ENCODE measurements at places on chromosomes 5 and 9.
A peak's percentile ranks its signal among the peaks of the same experiment; 100 is the strongest.

DNA sequence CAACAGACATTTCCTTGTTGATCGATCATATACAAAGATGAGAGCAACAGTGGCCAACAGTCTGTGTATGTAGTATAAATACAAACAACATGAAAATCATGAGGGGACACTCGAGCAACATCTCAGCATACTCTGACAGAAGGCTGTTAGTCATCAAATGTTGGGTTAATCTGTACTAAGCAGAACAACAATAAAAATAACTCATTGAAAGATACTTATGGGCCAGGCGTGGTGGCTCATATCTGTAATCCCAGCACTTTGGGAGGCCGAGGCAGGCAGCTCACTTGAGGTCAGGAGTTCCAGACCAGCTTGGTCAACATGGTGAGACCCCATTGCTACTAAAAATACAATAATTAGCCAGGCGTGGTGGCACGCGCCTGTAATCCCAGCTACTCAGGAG, 67.3 kb downstream of the SCAI start:
- DNase-seq = no peak

DNA sequence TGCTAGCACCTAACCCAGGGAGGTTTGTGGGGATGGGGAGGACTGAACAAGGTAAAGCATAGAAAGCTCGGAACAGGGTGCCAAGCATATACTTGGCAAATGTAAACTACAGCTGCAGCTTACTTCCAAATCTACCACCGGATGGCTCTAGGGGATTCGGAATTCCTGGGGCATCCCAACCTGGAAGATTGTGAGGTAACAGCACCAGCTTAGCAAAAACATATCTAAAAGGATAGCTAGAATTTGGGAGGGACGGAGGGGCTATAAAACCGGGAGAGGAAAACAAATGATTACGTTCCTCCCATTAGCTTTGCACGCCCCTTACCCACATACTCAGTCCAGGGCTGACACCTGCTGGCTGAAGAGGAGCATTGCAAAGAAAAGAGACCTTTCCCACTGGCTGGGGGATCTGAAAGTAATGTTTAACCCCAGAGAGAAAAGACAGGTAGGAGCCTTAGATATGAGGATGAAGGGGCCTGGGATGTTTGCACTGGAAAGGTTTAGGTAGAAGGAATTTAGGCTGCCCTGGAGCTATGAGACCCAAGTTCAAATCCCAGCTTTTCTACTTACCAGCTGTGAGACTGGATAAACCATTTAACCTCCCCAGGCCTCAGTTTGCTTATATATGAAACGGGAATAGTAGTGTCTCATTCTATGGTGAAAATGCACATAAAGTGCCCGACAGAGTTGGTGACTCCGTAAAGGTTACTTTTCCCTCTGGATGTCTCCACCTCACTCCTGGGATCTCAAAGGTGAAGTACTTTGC, 73.6 kb downstream of the FAM114A2 start:
- DNase-seq = peak; percentile 65

DNA sequence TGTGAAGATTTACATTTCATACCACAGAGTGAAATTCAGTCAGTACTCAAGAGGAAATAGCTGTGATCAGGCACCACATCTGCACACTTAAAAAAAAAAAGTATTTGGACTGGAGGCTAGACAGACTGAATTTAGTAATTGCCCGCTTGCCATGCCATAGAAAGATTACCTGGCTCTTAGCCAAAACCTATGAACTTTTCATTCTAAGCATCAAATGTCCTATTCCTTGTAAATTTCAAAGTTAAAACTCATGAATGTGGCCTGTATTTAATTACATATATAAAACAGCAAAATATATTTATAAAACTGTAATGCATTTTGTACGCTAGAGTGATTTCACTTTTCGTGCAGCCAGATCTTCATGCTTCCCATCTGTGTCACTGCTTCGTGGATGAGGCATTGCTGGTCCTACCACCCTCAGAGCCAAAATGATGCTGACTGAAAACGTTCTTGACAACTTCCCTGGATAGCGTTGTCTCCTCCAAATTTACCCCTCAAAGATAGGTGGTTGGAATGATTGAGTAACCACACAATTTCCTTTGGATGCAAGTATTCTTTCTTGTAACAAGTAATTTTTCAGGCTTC, 447.9 kb upstream of the SGCD start:
- DNase-seq = no peak

DNA sequence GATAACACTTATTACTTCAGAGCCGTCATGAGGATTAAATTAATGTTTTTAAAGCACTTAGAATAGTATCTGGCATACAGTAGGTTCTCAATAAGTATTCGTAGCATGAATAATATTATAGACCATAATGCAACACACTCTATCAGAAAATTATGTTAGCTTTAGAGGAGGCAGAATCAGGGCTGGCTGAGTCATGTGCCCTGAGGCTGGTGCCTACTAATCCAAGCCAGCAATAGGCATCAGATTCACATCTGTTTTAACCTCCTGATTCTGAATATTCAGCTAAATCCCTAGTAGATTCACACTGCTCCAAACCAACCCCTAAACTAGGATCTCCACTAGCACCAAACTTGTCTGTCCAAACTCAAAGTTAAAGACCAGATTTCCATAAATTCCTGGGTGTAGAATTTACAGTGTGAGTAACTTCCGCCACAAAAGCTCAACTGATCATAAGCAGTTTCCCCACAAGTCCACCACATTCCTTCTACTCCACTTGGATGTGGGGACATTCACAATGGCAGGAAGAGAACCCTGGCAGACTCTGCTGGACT, 170.0 kb upstream of the DAPK1 start:
- DNase-seq = no peak

DNA sequence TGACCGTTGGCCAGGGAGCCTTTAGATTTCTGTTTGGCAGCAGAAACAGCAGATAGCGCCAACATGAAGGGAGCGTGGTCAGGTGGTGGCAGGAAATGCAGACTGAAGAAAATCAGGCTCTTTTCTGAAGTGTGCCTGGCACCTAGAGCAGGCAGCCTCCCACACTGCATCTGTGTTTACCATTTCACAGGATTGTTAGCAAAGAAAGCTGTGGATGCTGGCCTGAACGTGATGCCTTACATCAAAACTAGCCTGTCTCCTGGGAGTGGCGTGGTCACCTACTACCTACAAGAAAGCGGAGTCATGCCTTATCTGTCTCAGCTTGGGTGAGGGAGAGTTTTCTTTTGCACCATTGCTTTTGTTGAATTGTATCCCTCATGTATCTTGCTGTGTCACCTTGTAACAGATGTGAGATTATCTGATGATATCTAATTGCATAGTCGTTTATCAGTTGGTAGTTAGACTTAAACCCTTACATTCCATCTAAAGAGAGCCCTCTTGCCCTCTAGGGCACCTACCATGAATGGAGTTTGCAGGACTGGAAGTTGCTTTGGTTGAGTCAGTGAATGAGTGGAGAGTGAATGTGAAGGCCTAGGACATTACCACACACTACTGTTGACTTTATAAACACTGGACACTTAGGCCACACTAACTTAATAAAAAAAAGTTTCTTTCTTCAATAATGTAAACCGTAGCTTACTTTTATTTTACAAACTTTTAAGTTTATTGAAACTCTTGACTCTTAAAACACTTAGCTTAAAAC, 42.8 kb downstream of the ACO1 start:
- no peak for DNase-seq

DNA sequence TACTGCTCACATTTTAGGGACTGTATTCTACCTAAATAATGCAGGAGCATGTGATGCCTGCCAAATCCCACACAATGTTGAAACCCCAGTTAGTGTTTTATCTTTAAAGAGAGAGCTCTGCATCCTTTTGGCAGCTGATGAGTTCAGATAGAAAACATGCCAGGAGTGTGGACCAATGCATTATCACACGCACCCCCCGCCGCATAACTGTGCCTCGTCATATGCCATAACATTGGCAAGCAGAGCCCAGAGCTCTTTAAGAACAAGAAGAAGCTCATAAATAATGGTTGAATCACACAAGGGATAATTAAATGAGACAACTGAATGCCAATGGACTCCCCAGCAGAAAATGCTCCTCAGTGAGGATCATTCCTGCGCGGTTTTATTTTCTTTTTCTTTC, 52.8 kb upstream of the RORB start:
- DNase-seq = no peak

GRCh38 chr9:107215381-107215780, 67.7 kb upstream of the RAD23B start:
- DNase-seq = no peak

GRCh38 chr5:90898326-90899013, 339.9 kb downstream of the ADGRV1 start:
- no peak for DNase-seq

- DNase-seq = no peak
These were observed 295.7 kb downstream of the KCNN2 start for GRCh38 chr5:114657342-114658130.

DNA sequence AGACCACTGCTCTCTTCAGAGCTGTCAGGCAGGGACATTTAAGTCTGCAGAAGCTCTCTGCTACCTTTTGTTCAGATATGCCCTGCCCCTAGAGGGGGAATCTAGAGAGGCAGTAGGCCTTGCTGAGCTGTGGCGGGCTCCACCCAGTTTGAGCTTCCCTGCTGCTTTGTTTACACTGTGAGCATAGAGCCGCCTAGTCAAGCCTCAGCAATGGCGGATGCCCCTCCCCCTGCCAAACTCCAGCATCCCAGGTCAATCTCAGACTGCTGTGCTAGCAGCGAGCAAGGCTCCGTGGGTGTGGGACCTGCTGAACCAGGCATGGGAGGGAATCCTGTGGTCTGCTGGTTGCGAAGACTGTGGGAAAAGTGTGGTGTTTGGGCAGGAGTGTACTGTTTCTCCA, 59.9 kb downstream of the CAVIN4 start:
- DNase-seq = no peak

GRCh38 chr9:86747711-86748110, 199.6 kb downstream of the GAS1 start:
- no peak for DNase-seq

- no peak for DNase-seq
These were observed 40.4 kb downstream of the CFAP95 start for GRCh38 chr9:69861011-69861410.

DNA sequence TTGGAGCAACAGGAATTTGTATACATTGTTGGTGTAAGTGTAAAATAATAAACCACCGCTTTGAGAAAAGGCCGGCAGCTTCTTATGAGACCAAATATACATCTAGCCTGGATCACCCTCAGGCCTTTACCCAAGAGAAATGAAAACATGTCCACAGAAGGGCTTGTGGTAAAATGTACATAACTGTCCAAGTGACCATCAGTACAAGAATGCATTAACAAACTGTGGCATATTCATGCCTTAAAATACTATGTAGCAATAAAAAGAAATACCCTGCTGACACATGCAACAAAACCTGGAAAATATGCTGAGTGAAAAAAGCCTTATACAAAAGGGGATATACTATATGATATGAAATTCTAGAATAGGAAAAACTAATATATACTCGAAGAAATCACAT, 311.9 kb upstream of the TRPC7 start:
- no peak for DNase-seq

- DNase-seq = no peak
These were observed 16.2 kb downstream of the ARL15 start for GRCh38 chr5:54294097-54294667.

- peak; percentile 60 for DNase-seq
These were observed 759.5 kb downstream of the TAF11L14 start for GRCh38 chr5:18393565-18394442.

DNA sequence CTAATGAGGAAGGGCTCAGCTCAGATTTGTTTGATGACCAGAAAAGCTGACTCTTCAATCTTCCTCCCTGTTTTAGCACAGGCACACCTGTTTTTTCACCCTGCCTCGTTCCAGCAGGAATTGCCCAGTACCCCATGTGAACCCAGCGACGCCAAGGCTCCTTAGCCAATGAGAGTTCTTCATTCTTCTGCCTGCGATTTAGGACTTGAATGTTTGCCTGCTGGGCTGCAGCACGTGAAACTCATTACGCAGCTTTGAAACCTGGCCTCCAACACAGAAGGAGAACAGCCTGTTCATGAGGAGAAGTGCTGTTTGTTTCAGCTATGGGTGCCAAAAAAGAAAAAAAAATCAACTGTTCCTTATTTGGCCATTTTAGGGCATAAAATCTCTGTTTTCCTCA, 315.5 kb downstream of the TRPM3 start:
- no peak for DNase-seq

GRCh38 chr5:53507013-53507412, 26.6 kb downstream of the FST start:
- no peak for DNase-seq

DNA sequence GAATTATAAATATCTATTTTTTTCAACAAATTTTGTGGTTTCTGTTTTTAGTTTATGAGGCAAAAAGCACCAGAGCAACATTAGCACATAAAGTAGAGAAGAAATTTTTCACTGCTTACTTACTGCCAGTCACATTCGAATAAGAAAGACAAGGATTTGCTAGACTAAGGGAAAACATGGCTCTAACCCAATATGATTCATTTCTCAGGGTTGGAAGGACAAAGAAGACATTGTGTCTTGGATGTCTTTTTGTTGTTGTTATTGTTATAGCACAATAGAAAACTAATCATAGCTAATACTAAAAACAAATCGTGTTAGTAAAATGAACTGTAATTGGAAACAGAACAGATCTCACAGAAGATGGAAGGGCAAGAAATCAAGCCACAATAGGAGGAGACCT, 90.9 kb upstream of the SLCO6A1 start:
- DNase-seq = no peak

DNA sequence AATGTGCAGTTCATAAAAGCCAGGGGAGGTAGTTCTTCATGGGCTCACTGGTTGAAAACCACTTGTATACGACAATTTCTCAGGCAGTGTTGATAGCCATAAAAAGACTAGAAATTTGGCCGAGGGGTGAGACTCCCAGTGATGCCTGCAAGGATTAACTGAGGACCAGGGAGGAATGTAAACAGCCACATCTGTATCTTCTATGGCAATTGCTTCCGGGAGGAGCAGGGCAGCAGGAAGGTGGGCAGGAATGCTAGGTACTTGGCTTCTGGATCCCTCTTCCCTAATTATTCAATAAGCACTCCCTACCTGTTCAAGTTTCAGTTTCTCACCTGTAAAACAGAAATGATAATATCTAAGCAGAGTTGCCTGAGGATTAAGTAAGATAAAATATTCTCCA, 45.4 kb downstream of the TMEM232 start:
- no peak for DNase-seq
